Effector memory CD8-positive, alpha-beta T cell (primary cell): ENCODE measurements at places on chromosomes 2 and 18.

GRCh38 chr2:98343285-98343684 is 3.0 kb upstream of the CNGA3 start:
- DNase-seq, result no peak

GRCh38 chr2:5501807-5502206 is 190.4 kb upstream of the SOX11 start:
- DNase-seq, result no peak

GRCh38 chr2:164535280-164536025 is 85.8 kb downstream of the GRB14 start:
- no peak for DNase-seq

- no peak for DNase-seq
Observed at GRCh38 chr18:79377187-79377891, 18.4 kb upstream of the NFATC1 start.

GRCh38 chr18:76996429-76996828 is 136.2 kb downstream of the MBP start:
- no peak for DNase-seq

- no peak for DNase-seq
Observed at GRCh38 chr2:191983591-191983990, 136.7 kb upstream of the CAVIN2 start.

DNA sequence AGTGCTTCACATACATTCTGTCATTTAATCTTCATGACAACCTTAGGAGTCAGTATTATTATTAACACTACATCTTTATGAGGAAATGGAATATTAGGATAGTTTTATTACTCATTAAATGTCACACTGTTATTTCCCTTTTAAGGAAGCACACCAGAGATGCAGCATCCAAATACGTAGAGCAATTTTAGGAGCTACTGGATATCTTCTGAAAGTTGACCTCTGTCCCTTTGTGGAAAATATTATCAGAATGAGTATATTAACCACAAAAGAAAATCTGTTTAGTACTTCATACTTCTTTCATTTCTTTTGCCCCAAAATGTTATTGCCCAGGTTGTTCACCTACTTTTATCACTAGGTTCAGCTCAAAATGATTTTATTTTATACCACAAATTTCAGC is 72.9 kb upstream of the APCDD1 start:
- DNase-seq, result no peak

- DNase-seq, result no peak
Observed at GRCh38 chr2:223262946-223263345, 211.0 kb downstream of the KCNE4 start.

- no peak for DNase-seq
Observed at GRCh38 chr2:5725794-5726463, 33.7 kb downstream of the SOX11 start.

DNA sequence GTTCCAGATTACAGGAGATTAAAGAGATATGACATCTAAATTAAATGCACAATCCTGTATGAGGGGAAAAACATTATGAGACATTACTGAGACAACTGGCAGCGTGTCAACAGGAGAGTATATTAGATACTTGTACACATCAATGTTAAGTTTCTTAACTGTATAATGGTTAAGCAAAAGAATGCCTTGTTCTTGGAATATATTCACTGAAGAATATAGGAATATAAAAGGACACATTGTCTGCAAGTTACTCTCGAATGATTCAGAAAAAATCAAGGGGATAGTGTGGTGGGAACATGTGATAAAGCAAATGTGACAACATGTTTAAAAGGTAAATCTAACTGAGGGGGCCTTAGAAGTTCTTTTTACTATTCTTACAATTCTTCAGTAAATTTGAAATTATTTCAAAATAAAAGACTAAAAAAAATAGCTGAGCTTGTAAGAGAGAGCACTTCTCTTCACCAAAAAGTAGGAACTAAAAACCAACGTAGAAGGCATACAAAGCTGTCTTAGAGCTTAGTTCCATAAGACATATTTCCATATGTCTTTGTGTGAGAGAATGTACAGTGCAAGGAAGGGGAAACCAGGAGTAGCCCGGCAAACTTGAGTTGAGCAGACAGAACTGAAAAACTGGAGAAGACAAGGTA is 7.5 kb downstream of the WDPCP start:
- DNase-seq, result no peak

DNA sequence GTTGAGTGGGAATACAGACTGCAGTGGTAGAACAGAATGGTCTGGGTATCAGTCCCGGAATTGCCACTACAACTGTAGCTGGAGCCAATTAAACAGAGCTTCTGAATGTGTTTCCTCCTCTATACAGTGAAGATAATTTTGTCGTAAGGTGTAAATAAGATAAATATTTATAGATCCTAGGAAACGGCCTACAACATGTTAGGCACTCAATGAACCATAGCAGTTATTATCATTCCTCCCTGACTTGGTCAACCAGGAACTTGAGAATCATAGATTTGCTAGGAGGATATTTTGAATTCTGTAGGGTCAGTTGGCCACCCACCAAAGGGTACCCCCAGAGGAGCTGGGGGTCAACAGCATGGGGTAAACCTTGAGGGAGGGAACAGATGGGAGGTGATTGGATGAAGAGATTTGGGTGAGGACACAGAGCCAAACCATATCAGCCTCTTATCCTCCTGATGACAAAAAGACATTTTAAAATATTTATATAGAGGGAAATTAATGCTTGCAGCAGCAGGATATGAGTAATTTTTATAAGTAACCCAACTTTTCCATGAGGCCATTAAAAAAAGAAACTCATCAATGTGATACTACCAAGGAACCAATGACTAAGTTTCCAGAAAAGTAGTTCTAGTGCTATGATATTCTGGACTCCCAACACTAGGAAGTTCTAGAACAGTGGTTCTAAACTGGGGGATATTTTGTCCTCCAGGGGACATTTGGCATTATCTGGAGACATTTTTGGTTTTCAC is 4.0 kb downstream of the DHRS9 start:
- DNase-seq, result no peak

GRCh38 chr2:127631541-127631996 is 14.4 kb upstream of the GPR17 start:
- DNase-seq, result no peak

- DNase-seq, result no peak
Observed at GRCh38 chr2:38465789-38466127, 88.7 kb upstream of the ATL2 start.

DNA sequence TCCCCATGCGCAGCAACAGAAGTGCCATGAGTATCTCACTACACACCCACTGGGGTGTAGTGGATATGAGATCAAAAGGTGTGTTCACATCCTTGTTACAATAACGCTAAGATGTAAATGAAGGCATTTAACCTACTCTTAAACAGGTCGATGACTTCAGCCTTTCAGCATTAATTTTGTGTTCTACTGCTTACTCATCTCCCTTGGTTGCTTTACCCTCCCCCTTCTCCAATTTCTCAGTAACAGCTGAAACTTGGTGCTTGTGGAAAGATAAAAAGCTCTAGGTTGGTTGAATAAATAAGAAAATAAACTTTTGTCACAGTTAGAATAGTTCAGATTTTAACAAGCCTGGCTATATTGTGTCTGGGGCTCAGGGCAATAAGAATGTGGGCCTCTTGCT is 147.5 kb upstream of the SESTD1 start:
- DNase-seq, result no peak

DNA sequence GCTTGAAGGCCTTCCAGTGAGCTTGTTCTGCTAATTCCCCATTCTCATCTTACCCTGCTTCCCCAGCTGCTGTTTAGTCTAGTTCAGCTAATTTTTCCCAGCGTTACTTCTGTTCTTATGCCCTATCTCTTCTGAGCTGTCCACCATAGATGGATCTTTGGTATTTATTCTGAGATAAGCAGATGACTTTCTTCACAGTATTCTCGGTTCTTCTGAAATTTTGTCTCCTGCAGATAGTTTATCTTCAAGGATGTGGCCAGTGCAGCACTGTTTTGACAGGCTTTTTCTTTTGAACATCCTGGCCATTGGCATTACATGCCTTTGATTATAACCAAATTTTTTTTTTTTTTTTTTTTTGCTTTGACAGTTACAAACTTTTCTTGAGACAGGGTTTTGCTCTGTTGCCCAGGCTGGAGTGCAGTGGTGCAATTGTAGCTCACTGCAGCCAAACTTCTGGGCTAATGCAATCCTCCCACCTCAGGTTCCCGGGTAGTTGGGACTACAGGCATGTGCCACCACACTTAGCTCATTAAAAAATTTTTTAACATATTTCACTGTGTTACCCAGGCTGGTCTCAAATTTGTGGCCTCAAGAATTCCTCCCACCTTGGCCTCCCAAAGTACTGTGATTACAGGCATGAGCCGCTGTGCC is 134.2 kb downstream of the WDSUB1 start:
- DNase-seq, result no peak

DNA sequence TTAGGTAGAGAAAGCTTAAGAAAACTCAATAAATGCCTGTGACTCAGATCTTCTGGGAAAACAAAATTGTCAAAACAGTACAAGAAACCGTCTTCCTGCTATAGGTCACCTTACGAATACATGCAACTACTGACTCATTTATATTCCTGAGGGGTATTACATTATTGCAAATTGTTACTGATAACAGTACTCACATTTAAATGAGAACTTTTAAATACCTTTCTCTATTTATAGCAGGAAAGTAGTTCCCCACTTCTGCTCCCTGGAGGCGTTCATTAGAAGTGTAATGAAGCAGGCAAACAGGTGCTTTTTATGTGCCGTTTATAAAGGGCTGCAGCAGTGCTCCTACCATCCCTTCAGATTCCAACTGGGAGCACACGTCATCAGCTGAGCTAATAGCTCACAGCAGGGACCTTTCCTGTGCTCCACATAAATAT is 65.1 kb upstream of the RPRM start:
- DNase-seq, result no peak

DNA sequence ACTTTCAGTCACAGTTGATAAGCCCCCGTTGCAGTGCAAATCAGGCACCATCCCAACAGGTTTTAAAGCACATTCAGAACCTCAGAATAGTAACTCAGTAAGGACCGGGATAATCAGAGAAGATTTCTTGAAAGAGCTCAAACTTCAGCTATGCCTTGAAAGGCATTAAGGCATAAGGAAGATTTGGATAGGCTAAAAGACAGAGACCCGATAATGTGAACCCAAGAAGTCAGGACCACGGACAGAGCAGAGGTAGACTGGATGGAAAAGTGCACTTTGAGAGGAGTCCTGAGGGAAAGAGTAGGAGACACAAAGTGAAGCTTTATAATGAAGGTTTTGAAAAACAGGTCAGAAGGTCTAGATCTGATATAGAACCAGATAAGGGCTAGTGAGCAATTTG is 36.9 kb upstream of the KLF7 start:
- no peak for DNase-seq

- no peak for DNase-seq
Observed at GRCh38 chr2:128624956-128625355, 306.3 kb upstream of the HS6ST1 start.

DNA sequence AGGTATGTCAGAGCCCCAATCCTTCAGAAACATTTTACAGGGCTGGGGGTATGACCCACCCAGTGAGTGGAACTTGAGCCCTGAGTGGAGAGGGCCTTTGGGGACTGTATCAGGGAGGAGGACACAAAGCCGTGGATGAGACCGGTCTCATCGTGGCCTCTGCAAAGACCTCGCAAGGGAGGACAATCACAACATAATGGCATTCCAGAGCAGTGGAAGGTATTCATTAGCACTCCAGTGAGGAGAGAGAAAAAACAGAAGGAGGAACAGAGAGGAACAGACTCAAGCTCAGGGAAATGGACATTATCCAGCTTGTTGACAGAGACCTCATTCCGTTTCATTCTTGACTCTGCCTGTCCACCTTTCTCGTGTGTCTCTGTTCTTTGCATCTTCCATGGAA is 38.8 kb upstream of the CTAGE1 start:
- DNase-seq, result no peak

DNA sequence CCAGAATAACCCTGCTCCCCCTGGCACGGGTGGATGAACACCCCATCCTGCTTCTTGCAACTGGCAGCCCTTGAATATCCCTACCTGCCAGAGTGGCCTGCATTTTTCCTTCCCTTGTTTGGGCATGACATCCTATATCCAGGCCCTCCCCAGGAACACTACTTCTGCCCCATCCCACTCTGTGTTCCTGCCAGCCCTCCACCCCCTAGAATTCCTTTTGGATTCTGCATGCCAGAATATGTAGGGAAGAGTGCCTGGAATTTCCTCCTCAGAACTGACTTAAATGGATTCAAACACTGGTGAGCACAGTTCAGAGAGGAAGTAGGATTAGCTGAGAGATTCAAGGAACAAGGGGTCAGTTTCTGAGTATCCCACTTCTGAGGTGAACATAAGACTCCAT is 123.5 kb upstream of the PELI1 start:
- DNase-seq, result no peak

DNA sequence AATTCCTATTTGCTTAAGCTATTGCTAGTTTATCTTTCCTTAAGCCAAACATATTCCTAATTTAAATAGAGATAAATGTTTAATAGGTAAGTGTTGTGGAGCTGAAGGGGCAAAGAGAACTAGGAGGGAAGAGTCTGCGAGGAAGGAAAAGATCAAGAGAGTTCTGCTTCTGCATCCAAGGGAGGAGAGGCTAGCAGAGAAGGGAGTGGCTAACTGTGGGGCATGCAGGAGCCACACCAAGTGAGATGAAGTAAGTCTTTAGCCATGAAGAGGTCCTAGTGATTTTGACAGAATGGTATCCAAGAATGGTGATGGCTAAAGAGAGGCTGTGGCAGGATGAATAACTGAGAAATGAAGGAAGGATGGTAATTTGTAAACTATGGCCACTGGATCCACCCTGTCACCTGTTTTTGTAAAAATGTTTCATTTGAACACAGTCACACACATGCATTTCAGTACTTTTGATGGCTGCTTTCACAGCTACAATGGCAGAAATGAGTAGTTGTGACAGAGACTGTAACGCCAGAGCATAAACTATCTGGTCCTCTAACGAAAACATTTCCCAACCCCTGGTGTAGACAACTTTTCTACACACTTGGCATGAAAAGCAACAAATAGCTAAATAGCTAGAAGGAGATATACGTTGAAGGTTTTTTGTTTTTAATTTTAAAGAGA is 15.6 kb downstream of the TPGS2 start:
- no peak for DNase-seq

DNA sequence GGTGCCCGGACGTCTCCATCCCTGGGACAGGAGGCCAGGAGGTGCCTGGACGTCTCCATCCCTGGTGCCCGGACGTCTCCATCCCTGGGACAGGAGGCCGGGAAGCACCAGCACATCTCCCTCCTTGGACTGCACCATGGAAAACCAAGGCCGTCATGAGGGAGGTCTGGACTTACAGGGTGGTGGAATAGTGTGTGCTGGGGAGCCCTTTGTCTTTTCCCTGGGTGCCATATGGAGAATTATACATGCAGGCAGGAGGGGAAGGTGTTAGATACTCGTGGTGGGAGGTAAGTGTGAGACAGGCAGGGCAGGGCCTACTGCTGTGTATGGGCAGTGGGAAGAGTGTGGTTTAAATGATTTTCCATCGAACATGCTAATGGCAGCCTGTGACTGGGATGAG is 52.9 kb downstream of the RTP5 start:
- DNase-seq, result no peak

- DNase-seq, result no peak
Observed at GRCh38 chr18:41553716-41554115, 401.3 kb upstream of the PIK3C3 start.

GRCh38 chr2:73979021-73979420 is 5.7 kb upstream of the TET3 start:
- DNase-seq, result peak; percentile 16
